ENCODE measurements at places on chromosomes 16 and 17.
A peak's percentile ranks its signal among the peaks of the same experiment; 100 is the strongest.

GRCh38 chr16:74279805-74280204 is 16.8 kb upstream of the PSMD7 start:
- no peak for DNase-seq

- no peak for DNase-seq
Measured at GRCh38 chr17:76239538-76240274, 587 bp downstream of the RNF157 start.

DNA sequence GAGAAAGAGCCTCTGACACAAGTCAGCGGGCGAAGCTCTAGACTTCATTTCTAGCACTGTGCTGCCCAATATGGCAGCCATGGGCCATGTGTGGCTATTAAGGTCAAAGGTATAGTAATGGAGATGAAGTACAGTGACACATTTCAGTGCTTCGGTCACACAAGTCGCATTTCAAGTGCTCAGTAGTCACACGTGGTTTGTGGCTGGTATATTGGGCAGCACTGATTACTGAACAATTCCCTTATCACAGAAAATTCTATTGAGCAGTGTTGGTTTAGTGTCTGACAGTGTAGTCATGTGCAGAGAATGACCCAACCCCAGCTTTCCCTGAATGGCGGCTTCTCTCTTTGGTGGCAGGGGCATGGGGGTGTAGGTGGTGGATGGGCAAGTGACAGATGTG is 84.9 kb upstream of the SDK2 start:
- DNase-seq = no peak

DNA sequence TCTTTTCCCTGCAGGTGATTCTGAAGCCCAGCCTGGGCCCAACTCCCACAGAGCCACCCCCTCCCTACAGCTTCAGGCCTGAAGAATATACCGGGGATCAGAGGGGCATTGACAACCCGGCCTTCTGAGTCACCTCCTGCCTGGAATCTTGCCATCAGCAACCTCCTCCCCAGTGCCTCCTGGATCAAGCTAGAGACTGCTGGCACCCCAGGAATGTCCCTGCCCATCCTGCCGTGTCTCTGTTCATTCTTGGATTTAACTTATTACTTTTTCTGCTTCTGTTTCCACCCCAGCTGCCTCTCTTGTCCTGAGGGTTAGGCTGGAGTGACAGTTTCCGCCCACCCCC is 4.9 kb downstream of the TMEM92 start:
- no peak for DNase-seq

GRCh38 chr16:3952737-3953131 is 72.2 kb upstream of the CREBBP start:
- no peak for DNase-seq

GRCh38 chr17:44210342-44211192 is 8.9 kb downstream of the UBTF start:
- peak; percentile 95 for DNase-seq

DNA sequence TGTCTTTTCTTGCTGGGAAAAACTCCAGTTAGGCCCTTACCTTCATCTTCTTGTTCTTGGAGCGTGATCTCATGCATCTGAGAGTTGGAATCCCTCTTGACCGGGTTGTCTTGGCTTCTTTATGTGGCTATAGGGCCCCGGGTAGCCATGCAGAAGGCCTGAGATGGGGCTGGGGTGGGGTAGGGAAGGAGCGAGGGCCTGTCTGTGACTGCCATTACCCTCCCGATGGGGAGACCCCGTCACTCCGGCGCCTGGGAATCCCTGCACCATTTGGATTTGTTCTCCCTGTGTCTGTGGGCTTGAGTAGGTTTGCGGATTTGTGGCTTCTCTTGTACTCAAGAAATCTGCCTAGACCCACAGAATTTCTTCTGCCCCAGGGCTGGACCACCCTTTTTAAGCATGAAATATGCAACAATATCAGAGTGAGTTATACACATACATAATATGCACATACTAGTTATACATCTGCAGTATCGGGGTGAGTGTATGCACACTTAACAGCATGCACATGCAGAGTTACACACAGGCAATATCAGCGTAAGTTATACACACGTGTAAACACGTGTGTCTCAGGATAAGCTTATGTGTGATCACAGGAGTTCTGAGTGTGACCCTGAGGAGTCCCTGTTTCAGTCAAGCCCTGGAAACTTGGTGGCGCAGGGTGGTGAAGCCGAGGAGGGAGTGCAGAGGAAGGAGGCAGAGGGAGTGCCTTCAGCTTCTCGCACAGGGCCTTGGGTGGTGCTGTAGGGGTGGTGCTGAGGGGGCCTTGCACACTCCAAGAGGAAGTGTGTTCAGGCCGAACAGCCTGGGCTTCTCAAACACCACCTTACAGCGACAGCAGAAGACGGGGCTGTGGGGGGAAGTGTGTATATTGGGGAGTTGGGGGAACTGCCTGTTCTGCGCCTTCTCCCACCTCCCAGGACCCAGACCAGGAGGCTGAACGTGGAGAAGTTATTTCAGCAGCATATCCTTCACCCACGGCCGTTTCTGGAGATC is 18.5 kb downstream of the CCDC42 start:
- DNase-seq = no peak

DNA sequence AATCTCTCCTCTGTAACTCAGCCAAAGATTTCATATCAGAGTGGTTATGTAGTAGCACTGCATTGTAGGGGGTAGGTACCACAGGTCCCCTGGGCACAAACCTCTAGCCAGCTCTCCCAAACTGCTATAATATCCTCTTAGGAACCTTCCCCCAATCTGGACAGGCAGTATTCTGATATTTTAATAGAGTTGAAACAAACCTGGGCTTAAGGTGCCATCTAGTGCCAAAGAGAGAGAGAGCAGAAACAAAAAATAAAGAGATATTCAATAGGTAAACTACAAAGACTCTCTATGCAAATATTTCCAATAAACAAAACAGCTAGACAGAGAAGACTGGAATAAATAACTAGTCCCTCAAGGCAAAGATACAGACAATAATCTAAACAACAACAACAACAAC is 1070.0 kb downstream of the CDH11 start:
- DNase-seq = no peak

DNA sequence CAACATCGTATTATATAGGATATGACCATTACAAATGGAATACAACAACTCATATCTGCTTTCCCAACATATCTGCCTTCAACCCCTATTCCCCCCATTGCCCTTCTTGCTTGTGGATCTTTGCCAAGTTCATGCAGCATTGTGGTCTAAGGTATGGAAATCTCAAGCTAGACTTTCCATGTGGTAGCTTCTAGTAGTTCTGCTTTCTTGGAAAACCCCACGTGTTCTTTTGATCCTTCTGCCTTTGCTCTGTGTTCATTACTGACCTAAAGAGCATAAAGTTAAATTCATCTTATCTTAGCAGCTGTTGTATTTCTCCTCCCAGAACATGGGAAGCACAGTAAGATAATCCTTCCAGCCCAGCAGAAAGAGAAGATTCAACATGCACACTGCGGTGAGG is 202.0 kb upstream of the SALL1 start:
- DNase-seq = no peak

DNA sequence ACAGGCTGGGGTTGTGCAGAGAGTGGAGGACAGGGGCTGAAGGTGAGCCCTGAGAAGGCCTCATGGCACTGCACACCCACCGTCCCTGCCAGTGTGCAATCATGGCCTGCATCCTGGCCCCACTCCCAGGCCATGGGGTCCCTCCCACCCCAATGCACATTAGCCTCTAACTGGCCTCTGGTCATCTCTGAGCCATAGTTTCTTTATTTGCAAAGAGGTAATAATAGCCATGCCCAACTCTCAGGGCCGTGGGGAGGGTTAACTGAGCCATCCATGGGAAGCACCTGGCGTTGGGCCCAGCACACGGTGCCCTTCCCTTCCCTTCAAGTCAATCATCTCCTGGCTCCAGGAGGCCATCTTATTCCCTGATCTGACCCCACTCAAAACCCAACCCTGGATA is 10.8 kb upstream of the ITGA3 start:
- DNase-seq = no peak

- no peak for DNase-seq
Measured at GRCh38 chr16:89420204-89420603, 70.2 kb downstream of the ANKRD11 start.

DNA sequence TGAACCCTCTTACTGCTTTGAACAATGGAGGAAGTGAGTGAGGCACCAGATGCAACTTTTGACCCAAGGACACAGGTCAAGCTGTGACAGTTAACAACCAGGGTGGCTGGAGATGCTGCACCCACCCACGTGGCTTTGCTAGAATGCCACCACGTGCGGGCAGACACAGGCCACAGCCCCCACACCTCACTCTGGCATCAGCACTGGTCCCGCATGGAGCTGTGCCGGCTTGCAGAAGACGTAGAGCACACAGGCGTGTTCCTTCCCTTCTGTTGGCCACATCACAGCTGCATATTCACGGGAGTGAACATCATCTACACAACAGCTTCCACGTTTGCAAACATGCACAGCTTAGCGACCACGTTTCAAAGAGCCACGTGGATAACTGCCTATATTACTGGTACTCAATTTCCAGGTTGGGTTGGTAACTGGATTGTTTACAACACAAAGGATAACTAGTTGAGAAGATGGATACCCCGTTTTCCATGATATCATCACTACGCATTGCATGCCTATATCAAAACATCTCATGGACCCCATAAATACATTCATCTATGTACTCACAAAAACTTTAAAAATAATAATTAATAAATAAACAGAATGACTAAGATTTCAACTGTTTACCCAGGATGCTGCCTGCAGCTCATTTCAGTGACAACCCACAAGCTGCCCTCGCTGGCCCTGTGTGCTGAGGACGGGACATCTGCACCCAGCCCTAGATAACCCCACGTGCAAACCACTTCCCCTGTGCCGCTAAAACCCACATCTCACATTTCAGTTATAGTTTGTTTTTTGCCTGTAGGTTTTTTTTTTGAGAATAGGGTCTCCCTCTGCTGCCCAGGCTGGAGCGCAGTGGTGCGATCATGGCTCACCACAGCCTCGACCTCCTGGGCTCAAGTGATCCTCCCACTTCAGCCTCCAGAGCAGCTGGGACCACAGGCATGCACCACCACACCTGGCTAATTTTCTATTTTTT is 132.0 kb downstream of the ANKRD11 start:
- DNase-seq = peak; percentile 74

DNA sequence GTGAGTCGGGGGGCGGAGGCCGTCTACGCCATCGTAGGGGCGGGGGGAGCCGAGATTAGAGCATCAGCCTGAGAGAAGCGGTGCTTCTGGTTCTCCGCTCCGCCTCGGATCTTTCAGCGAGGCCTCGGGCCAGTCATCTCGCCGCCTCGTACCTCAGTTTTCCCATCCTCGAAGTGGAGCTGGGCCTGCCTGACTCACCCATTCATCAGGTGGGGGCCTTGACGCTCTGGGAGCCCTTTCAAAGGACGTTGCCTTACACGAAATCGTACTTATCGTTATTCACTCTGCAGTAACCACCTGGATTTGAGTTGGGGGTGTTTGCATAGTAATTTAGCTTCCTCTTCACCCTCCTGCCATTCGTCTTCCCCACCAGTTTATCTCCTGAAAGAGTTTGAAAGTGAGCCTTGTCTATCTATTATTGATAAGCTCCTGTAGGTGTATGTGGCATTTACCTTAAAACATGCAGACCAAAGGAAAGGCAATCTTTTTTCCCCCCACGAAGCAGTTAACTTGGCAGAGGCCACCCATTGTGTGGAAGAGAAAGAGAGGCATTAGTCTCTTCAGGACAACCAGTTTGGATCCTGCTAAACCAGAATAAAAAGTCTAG is 674 bp downstream of the TAF15 start:
- DNase-seq = no peak

DNA sequence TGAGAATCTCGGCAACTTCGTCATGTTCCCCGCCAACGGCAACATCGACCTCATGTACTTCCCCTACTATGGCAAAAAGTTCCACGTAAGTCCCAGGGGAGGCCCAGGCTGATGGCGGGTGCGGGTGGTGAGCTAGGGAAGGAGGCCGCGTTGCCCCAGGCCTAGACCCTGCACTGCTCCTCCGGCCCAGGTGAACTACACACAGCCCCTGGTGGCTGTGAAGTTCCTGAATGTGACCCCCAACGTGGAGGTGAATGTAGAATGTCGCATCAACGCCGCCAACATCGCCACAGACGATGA is 4.8 kb downstream of the ATP1B2 start:
- DNase-seq = no peak

- DNase-seq = no peak
Measured at GRCh38 chr17:68860941-68861340, 94.3 kb downstream of the ABCA8 start.

GRCh38 chr17:38742411-38743308 is 5.5 kb downstream of the PCGF2 start:
- DNase-seq = peak; percentile 38

DNA sequence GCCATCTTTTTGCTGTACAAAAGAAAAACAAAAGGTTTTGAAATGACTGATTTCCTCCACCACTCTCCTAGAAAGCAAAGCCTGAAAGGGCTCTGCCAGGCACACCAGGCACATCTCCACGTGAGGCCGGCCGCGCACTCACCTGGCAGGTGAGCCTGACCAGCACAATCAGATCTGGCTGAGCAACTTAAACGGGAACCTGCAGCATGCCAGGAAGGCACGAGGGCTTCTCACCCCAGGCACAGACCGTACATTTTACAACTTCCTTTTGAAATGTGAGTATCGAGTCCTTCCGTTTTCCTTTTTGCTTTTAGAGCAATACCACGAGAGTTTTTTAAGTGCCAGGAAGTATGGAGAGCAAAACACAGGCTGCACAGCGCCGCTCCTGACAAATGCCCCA is 22.5 kb downstream of the SLC38A10 start:
- DNase-seq = no peak

GRCh38 chr16:85257483-85257882 is 145.2 kb upstream of the CIBAR2 start:
- no peak for DNase-seq

DNA sequence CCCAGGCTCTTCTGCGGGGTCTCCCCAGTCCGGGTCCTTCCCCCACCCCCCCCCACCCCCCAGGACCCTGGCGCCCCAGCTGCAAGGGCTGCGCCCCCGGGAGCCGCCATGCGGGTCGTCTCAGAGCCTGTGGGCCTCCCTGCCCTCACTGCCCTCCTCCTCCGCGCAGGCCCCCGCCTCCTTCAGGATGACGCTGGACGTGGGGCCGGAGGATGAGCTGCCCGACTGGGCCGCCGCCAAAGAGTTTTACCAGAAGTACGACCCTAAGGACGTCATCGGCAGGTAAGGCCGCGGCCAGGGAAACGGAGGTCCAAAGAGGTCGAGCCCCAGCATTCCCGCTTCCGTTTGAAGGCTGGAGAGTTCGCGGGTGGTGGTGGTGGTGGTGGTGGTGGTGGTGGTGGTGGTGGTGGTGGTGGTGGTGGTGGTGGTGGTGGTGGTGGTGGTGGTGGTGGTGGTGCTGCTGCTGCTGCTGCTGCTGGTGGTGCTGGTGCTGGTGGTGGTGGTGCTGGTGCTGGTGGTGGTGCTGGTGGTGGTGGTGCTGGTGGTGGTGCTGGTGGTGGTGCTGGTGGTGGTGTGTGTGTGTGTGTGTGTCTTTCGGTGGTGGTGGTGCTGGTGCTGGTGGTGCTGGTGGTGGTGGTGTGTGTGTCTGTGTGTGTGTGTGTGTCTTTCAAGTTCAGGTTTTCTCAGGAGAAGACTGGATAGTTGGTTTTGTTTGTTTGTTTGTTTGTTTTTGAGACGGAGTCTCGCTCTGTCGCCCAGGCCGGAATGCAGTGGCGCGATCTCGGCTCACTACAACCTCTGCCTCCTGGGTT is 615 bp downstream of the PHKG2 start:
- peak; percentile 43 for DNase-seq

- no peak for DNase-seq
Measured at GRCh38 chr17:19492141-19492540, 41.5 kb upstream of the SLC47A1 start.

Measured in activated CD4-positive, alpha-beta T cell treated with anti-CD3 and anti-CD28 coated beads, Interleukin-10, Interleukin-2, amounts not matched to agents 100 ng/mL and 50 ng/mL, durations not matched to agents 16 hours and 8 hours (primary cell).